NCI-H226 (cell line): ENCODE measurements at places on chromosomes 11 and 22.

DNA sequence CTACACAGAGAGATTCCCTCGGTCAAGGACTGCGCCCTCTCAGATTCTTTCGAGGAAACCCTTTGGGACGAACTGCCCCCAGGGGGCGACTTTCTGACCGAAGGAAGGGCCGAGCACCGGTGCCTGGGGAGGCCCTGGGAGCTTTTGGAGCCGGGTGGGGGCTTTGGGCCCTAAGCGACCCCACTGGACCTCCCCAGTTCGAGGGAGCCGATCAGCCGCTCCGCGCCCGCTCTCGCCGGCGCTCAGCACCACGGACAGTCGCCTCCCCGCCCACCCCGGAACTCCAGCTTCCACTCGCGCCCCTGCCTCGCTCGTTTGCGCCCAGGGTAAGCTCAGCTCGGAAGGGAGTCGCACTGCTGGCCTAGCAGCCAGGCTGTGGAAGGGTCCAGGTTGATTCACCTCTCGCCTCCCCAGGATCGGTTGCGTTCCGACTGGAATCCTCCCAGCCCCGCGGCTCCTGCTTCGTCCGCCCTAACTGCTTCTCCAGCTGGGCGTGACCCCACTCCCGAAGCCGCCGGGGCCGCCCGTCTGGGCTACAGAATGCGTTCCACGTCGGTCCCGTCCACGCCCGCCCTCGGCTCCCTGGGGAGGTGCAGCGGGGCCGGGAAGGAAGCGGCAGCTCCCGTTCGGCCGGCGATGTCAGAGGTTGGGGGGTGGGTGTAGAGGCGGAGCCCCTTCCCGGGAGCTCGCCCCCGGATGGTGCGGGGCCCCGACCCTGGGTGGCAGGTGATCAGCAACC is 428 bp downstream of the SCN3B start:
- peak; percentile 24 for DNase-seq

DNA sequence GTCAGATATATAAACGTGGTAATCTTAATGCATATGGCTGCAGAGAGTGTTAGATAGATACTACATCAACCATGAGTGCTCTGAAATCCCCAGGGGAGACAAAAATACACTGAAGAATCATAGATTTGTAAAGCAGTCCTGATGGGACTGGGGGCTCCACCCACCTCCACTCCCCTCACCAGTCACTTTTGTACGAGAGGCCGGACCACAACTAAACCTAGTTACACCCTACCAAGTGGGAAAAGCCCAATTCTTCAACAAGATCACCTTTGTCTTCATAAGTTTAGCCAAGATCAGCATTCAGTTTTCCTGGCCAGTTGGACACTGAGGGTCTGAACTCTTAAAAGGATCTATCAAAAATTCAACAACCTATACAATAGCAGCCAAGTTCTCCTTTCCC is 1.5 kb downstream of the SF1 start:
- no peak for DNase-seq

DNA sequence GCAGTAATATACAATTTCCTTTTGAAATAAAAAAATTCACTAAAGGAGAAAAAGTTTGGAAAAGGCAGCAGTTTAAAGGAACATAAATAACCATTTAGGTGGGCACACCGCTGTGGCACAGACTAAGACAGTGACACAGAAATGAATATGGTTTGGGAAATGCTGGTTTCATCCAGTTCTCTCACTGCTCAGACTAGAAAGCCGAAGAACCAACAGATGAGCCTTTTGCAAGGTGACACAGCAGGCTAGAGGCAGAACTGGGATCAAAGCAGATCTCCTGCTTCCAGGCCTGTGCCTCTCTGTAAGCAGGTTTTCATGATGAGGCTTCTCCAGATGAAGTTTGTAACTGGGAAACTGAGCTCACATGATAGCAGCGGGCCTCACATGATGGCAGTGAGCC is 380.0 kb upstream of the NARS2 start:
- DNase-seq: no peak

DNA sequence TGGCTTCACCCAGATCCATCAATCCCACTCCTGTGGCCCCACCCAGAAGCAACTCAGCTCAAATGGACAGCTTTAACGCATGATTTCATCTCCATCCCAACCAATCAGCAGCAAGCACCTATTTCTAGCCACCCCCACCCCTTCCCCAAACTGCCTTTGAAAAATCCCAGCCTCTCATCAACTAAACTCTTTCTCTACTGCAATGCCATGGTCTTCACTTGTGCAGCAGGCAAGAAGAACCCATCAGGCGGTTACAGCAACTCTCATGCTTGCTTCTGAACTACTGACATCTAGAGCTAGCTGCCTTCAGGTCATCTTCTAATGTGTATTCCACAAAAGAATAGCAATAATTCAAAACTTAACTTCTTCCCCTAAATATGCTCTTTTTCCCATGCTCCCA is 42.1 kb upstream of the STK33 start:
- no peak for DNase-seq

DNA sequence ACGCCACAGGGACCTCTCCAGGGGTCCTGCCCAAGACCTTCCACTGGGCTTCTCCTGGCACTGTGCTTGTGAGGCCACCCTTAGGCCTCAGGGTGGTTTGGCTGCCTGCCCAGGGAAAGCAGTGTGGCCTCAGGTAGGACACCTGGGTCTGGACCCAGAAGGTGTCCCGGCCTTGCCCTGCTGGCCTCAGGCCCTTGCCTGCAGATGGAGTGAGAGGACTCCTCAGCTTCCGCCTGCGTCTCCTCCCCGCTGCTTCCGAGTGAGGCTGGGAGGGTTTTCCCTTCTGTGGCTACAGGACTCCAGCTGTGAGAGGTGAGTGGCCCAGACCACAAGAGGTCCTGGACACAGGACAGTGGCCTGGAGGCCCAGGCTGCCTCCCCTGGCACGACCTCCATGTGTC is 60.4 kb downstream of the WNT7B start:
- no peak for DNase-seq

- DNase-seq: peak; percentile 5
Observed at GRCh38 chr11:88523386-88524071, 186.0 kb upstream of the CTSC start.
